ENCODE measurements at places on chromosomes 11 and 22.

GRCh38 chr11:25938952-25939351, 393.0 kb upstream of the ANO3 start:
- no peak for DNase-seq

GRCh38 chr11:10413268-10413667, 41.8 kb upstream of the AMPD3 start:
- peak; percentile 67 for DNase-seq

- no peak for DNase-seq
Observed at GRCh38 chr11:79018371-79018849, 422.4 kb downstream of the TENM4 start.

DNA sequence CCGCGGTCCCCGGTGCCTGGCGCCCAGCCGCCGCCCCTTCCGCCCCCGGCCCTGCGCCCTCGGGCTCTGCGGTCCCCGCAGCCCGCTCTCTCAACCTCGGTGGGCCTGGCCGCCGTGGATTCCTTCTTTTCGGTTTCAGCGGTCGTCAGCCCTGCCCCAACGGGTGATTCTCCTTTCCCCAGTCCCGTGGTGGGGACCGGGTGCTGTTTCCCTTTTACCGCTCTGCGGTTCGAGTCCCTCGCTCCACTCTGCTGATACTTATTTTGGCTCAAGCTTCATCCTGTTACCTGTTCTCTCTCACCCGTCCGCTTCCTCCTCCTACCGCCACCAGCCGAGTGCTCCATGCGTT, 494 bp downstream of the ZDHHC5 start:
- no peak for DNase-seq

DNA sequence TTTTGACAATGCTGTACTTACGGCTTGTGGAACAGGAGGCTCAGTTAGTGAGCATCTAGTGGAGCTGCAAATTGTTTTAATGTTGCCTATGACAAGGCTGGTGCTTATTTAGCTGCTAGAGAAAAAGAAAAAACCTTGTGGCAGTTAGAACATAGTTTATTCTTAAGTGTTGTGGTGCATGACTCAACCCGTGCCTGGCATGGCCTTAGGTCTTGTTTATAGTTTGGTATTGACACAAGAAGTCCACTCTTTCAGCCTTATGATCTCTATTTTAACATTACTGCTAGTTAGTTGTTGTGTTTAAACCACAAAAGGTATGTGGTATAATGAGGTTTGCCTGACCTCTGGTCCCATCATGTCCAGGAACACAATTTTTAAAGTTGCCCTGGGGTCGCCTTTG, 744.6 kb downstream of the FAM181B start:
- DNase-seq: no peak

- no peak for DNase-seq
Observed at GRCh38 chr11:34996958-34997357, 80.5 kb downstream of the PDHX start.

All from CD4-positive, alpha-beta T cell treated with Interleukin-15 for 1 hour (primary cell).